A673 (cell line): ENCODE measurements at places on chromosomes 2 and 18.

DNA sequence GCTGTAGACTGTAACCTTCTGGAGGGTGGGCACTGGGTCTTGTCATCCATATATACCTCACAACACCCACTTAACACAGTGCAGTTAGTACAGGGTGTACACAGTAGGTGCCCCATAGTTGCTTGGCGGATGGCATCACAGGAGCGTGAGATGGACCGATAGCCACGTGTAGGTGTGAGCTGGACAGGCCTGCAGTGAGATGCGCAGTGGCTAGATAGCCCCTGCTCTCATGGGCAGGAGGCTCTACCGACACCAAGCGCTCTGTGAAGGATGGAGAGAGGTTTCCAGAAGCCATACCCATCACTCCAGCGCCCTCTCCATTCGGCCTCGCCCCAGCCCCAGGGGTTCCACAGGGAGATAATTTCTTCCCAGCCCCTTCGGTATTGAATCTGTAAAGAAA, 49.5 kb downstream of the CAPN13 start:
- peaks cover 18% of the 10 kb centered on the region for H3K27me3 ChIP-seq
- H3K4me1 ChIP-seq, result no peaks in the 10 kb centered on the region
- no peak overlapping the region for H3K4me3 ChIP-seq
- no peak for DNase-seq

- no peak overlapping the region for H3K27ac ChIP-seq
- H3K4me3 ChIP-seq, result no peak overlapping the region
- DNase-seq, result no peak
- no peaks in the 10 kb centered on the region for H3K27me3 ChIP-seq
- H3K4me1 ChIP-seq, result peaks cover 22% of the 10 kb centered on the region
- no peaks in the 10 kb centered on the region for H3K36me3 ChIP-seq
Observed at GRCh38 chr2:227864161-227864756, 7.2 kb upstream of the DAW1 start.

DNA sequence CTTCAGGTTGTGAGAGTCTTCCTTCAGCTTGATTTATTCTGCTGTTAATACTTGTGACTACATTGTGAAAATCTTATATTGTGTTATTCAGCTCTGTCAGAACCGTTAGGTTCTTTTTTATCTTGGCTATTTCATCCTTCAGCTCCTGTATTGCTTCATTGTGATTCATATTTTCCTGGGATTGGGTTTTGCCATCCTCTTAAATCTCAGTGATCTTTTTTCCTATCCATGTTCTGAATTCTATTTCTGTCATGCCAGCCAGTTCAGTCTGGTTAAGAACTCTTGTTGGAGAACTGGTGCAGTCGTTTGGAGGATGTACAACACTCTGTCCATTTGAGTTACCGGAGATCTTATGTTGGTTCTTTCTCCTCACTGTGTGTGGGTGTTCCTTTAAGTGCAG, 19.1 kb downstream of the MSTN start:
- H3K27me3 ChIP-seq, result peaks cover 2% of the 10 kb centered on the region
- no peak overlapping the region for H3K27ac ChIP-seq
- H3K4me1 ChIP-seq, result no peaks in the 10 kb centered on the region
- no peak for DNase-seq
- H3K4me3 ChIP-seq, result no peak overlapping the region
- H3K36me3 ChIP-seq, result no peaks in the 10 kb centered on the region

GRCh38 chr2:114008720-114009119, 118.8 kb downstream of the ACTR3 start:
- no peak overlapping the region for H3K4me3 ChIP-seq
- H3K4me1 ChIP-seq, result no peaks in the 10 kb centered on the region
- H3K36me3 ChIP-seq, result no peaks in the 10 kb centered on the region
- DNase-seq, result no peak
- peaks cover 5% of the 10 kb centered on the region for H3K27me3 ChIP-seq

- no peaks in the 10 kb centered on the region for H3K36me3 ChIP-seq
- DNase-seq, result no peak
- H3K4me1 ChIP-seq, result no peaks in the 10 kb centered on the region
- peaks cover 2% of the 10 kb centered on the region for H3K27me3 ChIP-seq
Observed at GRCh38 chr2:197934934-197935289, 130.5 kb downstream of the PLCL1 start.

DNA sequence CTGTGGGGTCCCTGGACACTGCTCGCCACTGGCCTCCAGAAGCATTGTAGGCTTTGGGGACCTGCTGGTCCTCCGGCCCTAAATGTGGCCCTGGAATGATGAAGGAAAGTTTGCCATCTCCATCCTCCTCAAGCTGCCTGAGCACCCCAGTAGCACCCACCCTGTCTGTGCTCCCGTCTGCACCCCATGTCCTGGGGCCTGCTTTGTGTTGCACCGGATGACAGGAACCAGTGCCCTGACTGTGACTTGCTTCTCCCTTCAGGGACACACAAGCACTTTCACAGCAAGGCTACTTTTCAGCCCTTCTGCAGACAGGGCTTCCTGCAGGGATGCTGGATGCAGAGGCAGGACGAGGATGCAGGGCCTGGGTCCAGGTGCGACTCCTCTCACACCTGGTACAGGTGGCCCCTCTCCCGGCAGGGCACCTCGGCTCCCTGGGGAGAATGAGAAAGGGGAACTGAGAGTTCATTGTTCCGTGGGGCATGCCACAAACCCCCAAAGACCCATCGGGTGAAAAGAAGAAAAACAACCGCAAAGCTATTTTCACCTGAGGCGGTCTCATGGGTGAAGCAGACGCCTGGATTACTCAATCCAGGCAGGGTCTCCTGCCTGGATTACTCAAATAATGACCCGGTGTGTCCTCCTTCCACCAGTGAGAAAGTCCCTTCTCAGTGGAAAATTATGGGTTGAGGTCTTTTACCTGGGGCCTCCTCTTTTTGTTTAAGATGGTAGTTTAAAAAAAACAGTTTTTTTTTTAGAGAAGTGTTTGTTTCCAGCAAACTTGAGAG, 74.9 kb downstream of the LONRF2 start:
- H3K4me1 ChIP-seq, result no peaks in the 10 kb centered on the region
- no peaks in the 10 kb centered on the region for H3K36me3 ChIP-seq
- H3K4me3 ChIP-seq, result no peak overlapping the region
- no peak for DNase-seq

DNA sequence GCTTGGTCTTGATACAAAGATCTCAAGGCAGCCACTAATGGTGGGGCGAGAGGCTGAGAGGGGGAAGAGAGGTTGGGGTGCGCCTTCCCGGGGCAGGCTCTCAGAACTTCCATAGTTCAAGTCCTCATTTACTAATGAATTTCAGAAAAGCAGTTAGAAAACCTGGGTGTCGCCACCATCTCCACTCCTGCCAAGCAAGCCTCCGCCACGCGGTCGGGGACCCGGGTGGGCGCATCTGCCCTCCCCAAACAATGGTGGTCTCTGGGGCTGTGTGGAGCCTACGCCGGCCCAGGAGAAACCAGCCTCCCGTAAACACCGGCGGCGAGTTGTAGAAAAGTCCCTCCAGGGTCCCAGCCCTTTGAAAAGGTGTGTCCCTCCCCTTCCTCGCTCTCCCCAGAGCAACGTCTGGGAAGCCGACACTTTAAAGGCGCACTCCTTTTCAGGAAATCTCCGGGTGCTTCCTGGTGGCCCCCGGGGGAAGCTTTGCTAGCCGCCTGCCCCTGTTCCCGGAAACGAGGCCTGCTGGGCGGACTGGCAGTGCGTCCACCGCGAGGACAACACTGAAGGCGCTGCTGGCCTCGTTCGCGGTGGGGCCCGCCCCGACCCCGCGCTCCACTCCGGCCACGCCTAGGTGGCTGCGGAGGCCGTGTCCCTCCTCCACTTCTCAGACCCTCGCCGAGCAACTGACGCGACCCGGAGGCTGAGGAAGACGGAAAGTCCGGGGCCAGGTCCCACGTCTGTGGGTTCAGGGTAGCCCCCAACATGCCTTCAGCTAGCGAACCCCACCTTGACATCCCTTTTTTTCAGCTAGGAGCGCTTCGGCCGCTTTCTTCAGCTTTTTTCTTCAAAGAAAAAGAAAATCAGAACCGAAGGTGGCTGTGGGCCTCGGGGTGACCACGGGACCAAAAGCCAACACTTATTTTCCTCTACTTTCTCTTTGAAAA, 16.8 kb downstream of the EVX2 start:
- H3K4me1 ChIP-seq, result no peaks in the 10 kb centered on the region
- no peak overlapping the region for H3K4me3 ChIP-seq
- DNase-seq, result no peak
- no peaks in the 10 kb centered on the region for H3K36me3 ChIP-seq
- H3K27ac ChIP-seq, result no peak overlapping the region

GRCh38 chr2:10413991-10414451, 34.1 kb downstream of the ODC1 start:
- no peak overlapping the region for H3K4me3 ChIP-seq
- DNase-seq, result no peak
- H3K27ac ChIP-seq, result no peak overlapping the region
- H3K4me1 ChIP-seq, result peaks cover 3% of the 10 kb centered on the region
- H3K27me3 ChIP-seq, result no peaks in the 10 kb centered on the region

DNA sequence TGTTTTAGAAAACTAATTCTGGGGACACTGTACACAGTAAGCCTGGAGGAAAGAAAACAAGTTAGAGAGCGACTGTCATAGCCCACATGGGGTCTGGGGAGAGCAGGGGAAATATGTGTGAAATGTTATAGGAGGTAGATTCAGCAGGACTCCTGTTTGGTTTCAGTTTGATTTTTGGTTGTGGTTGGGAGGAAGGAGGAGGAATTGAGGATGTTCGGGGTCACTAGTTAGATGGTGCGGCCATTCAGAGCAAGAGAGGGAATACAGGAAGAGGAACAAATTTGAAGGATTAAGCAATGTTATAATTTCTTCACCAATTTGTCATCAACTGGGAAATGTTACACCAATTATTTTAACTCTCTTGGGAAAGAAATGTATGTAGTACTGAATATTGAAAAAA, 25.1 kb downstream of the TTC39C start:
- peaks cover 12% of the 10 kb centered on the region for H3K4me1 ChIP-seq
- no peak for DNase-seq
- no peak overlapping the region for H3K27ac ChIP-seq
- no peaks in the 10 kb centered on the region for H3K36me3 ChIP-seq

GRCh38 chr2:48120759-48121242, 214.5 kb upstream of the FBXO11 start:
- no peak overlapping the region for H3K27ac ChIP-seq
- H3K36me3 ChIP-seq, result no peaks in the 10 kb centered on the region
- H3K4me1 ChIP-seq, result no peaks in the 10 kb centered on the region
- no peak for DNase-seq
- no peaks in the 10 kb centered on the region for H3K27me3 ChIP-seq
- no peak overlapping the region for H3K4me3 ChIP-seq
